ENCODE measurements at places on chromosomes 6 and 20.
A peak's percentile ranks its signal among the peaks of the same experiment; 100 is the strongest.

DNA sequence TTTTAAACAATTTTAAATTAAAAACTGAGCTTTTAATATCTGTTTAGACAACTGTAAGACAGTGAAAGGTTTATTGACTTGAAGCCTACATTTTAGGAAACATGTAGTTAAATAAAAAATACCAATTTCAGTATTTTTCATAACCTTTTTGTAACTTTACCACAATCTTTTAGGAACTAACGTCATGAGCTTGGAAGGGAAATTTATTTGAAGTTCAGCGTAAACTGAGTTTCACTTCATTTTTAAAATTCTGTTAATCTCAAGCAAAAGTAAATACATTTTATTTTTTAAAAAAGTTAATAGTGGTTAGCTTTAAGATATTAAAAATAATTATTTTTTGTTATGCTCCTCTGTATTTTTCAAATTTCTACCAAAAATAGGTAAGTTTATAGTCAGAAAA lies 5.5 kb downstream of the CST7 start:
- no peak for DNase-seq

- no peak for DNase-seq
Measured at GRCh38 chr20:57465943-57466342, 59.0 kb downstream of the CTCFL start.

- no peak for DNase-seq
Measured at GRCh38 chr6:21949211-21949801, 347.5 kb downstream of the PRL start.

DNA sequence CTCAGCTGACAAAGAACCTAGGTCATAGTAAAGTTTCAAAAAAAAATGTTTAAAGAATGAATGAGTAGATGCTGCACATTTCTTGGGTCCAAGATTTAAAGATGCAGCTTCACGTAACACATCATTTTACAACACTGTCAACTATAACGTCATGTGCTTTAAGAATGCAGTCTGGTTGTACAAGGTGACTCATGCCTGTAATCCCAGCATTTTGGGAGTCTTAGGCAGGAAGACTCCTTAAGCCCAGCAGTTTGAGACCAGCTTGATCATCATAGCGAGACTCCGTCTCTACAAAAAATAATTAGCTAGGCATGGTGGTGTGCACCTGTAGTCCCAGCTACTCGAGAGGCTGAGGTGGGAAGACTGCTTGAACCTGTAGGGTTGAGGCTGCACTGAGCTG lies 21.9 kb downstream of the SLC17A5 start:
- DNase-seq, result no peak

GRCh38 chr6:118565311-118565960 lies 17.3 kb downstream of the PLN start:
- DNase-seq, result no peak

GRCh38 chr6:36018339-36018738 lies 6.1 kb downstream of the SLC26A8 start:
- no peak for DNase-seq

DNA sequence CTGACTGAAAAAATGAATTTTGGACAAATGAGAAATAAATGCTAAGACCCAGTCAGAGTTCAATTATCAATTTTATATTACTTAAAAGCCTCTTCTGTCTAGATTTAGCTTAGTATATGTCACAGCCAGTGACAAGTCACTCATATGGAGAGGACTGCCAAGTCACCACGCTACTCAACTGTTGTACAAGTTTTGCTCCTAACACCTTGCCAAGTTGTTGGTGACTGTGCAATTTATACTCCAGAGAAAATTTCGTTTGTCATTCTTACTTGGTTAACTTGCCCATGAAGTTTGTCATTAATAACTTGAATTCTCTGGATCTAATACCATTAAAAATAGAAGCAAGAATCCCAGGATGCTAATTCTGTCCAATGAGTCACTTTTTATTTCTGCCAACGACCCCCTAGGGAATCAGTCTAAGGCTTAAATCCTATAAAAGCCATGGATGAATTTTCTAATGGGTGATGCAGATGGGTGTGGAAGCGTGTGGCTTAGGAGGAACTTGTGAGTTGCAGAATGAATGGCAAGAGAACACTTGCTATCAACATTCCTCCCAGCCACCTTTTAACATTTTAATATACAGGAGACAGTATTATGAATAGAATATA lies 30.4 kb upstream of the FBXO30 start:
- no peak for DNase-seq

- DNase-seq, result no peak
Measured at GRCh38 chr20:53292347-53292746, 301.3 kb downstream of the ZNF217 start.

DNA sequence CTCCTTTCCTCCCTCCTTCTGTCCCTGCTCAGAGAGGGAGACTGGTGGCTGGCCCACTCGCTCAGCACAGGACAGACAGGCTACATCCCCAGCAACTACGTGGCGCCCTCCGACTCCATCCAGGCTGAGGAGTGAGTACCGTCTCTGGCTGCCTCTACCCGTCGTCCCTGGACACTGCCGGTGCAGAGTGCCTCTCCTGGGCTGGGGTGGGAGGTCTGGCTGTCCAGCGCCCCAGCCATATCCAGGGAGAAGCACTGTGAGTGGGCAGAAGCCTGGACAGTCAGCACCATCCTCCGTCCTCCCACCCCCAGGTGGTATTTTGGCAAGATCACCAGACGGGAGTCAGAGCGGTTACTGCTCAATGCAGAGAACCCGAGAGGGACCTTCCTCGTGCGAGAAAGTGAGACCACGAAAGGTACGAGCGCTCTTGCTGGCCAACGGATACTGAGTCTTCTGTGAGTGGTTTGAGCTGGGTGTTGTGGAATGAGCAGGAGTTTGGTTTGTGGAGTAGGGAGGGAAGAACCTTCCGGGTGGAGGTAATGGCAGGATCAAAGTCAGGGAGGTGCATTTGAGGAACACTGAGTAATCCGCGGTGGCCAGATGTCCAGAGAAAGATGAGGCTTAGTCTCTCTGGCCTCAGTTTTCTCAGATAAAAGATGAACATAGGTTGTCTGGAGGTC lies 48.1 kb downstream of the SRC start:
- DNase-seq, result no peak

DNA sequence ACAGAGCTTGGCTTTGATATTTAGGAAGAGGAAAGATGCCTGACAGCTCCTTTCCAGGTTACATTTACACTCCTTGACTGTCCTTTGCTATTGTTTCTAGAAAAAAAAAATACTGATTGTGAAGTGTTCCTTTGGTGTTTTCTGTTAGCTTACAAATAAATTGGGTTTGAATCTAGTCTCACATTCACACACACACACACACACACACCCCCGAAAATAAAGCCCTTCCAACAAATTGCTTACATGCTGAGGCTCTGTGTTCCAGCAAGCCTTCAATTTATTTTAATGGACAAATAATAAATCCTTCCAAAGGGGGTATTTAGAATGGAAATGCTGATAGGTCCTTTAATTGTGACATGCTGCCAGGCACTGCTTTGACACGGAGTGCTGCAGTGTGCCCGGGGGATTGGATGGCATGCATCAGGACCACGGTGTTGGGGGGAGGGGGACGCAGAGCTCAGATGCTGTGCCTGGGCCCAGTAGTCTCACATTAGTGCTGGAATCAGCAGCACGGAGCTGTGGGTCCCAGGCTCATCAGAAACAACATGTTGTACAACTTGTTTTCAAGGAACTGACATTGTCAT lies 199.9 kb downstream of the CD83 start:
- no peak for DNase-seq

DNA sequence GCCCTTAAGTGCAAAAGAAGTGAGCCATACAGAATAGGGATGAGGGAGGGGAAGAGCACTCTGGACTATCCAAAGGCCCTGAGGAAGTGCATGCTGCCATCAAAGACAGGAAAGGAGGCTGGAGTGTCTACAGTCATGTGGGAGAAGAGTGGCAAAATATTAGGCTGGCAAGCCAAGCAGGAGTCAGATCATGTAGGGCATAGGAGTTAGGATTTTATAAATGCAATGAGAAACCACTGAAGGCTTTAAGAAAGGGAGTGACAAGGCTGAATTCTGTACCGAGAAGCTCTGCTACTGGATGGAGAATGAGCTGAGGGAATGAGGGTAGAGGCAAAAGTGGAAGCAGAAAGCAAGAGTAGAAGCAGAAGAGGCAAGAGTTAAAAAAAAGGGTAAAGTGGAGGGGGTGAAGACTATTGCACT lies 2.3 kb downstream of the ZSCAN31 start:
- DNase-seq, result no peak

GRCh38 chr6:111439171-111439570 lies 43.8 kb downstream of the REV3L start:
- DNase-seq, result no peak

DNA sequence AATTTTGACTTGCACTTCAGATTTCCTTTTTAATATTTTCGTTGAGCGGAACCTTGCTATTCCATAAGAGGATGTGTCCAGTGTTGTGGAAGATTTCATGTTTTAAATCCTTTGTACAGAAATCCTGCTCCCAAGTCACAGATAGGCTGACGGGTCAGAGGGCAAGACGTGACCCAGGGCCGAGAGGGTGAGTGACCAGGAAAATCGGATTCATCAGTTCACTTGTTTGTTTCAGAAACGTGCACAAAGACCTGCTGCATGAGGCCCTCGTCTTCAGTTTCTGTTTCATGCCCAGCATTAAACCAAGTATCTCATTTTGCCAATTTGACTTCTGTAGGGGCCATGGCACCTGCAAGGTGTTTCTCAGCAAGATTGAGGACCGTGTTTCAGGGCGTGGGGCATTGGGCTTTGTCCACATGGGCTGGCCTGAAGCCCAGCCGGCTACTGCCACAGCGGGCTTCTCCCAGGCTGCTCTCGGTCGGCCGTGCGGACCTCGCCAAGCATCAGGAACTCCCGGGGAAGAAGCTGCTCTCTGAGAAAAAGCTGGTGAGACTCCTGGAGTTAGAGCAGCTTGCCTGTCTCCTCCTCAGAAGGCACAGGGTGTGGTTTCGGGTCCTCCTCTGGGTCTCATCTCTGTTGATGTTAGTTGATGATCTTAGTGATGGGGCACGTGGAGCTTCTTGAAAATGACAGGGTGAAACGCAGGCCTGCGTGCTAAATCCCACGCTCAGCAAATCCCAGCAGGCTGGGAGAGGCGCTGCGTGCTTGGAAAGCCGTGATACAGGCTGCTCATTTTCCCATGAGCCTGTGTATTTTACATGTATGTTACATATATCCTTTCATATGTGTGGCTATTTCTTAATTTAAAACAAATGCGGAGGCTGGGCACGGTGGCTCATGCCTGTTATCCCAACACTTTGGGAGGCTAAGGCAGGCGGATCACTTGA lies 10.5 kb downstream of the MTG2 start:
- DNase-seq, result no peak

DNA sequence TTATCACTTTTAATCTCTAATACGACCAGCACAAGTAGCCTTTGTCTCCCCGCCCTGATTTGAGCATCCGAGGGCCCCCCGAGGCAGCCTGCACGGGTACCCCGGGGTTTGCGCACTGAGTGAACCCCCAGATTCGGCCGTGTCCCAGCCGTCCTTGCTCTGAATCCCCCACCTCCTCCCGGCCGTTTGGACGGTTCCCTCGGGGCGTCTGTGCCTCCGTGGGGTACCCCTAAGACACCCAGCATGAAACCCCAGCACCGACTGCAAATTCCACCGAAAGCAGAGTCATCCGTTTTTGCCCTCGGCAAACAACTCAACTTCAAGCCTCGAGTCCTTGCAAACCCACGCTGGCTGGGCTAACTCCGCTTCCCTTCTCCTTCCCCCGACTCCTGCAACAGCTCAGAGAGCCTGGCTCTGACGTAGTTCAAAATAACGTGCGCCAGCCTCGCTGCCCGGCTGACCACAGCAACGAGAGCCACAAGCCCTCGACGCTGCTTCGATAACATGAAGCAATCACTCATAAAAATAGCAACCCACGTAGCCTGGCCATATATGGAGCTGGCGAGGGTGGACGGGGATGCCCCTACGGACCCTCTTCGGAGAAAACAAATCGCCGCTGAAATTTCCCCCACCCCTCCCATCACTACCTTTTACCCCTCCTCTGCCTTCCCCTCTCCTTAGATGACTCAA lies 764 bp upstream of the SNAP25 start:
- peak; percentile 80 for DNase-seq

DNA sequence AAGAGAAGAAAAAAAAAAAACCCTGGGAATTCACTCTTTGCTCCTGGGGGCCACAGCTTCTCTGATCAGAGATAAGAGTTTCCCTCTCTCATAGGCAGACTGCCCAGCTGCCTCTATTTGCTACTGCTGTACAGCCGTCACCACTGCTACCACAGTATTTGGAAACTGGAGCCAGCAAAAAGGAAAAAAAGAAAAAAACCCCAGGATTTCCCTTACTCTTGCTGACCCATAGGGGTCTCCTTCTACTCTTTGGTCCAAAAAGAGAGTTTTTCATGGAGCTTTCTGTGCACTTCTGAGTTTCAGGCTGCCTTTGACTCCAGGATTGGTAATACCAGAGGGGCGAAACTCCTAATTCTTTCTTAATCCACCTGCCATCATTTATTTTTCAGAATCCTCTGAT lies 89.7 kb downstream of the MDGA1 start:
- DNase-seq, result no peak

DNA sequence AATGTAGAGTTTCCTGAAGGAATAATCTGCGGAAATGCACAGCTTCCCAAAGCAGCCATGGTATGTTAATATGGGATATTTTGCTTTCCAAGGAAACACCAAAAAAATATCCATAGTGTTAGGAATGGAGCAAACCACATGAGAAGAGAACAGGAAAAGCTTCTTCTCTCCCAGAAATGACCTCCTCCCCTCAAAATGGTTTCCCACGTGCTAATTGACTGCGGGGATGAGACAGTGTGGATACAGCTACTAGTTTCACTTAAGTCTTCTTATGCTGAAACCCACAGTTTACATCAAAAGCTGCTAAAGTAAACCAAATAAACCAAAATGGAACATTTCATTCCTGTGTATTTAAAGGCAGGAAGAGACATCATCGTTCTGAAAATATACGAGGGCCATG lies 69.4 kb downstream of the FYN start:
- DNase-seq, result no peak

DNA sequence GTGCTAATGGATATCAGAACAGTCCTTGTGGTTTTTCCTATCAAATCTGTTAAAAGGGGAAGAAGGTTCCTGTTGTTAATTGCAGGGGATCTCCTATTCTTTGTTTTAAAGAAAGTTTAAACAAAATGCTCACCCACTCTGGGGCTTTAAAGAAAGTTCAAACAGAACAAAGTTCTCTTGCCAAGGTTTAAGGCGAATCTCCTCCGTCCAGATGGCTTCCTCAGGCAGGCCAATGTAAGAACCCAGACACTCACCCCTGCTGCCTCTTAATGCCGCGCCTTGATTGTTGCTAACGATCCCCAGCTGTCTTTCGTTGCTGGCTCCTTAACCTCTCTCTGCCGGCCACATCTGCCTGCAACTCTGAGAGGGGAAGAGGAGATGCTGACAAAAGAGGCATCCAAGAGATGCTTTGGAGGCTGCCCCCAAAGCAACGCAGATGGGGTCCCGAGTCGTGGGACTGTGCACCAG lies 235.0 kb upstream of the PRDM1 start:
- DNase-seq, result no peak

GRCh38 chr6:39490108-39490507 lies 167.6 kb upstream of the KCNK16 start:
- DNase-seq, result no peak
